ENCODE measurements at places on chromosomes 13 and 19. TPM values are rescaled to one million over a fixed set of nuclear protein-coding genes. Genes with fewer than 3 reads are reported as not detected.

Gene OR7C1
- not detected for total RNA-seq

Gene ASF1B
- total RNA-seq: 33.3 TPM

Gene CDX2
- not detected for total RNA-seq

Gene ZNF560
- total RNA-seq: 0.31 TPM

DNA sequence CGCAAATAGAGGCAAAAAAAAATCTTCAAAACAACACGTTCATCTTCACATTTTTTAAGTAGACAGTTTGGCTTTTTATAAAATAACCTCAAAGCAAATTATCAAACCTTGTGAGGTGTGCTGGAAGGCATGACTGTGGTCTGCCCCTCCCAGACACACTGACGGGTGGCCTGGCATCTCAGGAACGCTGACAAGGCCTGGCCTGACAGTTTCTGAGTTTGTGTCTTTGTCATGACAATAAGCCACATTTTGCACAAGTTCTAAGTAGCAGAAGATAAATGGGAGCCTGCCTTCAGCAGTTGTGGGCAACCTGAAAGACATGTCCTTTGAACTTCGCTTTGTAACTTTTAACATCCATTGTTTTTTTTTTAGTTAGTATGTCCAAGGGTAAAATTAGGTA, 38.5 kb downstream of the SOX21 start:
- peak; percentile 40 for DNase-seq

- peak; percentile 64 for DNase-seq
These were observed 101.3 kb downstream of the ARHGEF7 start for GRCh38 chr13:111216166-111216960.

DNA sequence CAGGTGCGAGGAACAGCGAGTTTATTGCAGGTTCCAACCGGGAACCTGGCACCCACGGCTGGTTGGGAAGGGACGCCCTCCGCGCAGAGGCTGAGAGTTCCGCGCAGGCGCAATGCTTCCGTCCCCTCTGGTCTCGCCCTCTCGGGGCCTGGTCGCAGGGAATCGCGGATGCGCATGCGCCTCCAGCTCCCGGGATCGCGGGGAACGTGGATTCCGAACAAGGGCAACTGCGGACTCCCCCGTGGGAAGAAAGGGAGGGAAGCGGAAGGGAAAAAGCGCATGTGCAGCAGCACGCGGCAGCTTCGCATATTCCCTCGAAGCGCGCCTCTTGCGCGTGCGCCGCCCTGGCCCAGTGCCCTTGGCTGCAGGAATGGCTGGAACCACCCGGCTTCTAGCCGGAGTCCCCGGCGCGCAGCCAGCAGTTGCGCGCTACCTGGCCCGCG, 1.1 kb downstream of the TSSK6 start:
- no peak for DNase-seq

- peak; percentile 84 for DNase-seq
These were observed 9.3 kb upstream of the PEAK3 start for GRCh38 chr19:2291185-2291751.

- peak; percentile 79 for DNase-seq
These were observed 550 bp downstream of the CERS4 start for GRCh38 chr19:8209462-8210378.

- DNase-seq: no peak
These were observed 102.9 kb downstream of the SHISA2 start for GRCh38 chr13:25948910-25949309.

GRCh38 chr19:8147582-8147978, 1.8 kb downstream of the FBN3 start:
- no peak for DNase-seq

DNA sequence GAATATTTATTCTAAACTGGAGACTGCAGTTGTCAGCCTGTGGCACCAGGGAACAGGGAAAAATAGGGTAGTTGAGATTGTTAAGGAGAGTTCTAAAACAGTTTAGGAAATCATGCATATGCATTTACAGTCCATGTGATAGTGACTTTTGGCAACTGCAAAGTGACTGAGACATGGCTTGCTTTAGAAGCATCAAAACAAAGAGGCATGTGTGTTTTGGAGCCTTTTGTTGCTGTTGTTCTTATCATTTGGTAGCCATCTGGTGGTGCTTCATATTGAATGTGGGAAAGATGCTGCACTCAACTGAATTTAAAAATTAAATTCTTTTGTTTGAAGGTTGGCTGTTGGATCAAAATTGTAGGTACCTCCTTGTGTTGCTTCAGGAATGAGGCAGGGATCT, 10.2 kb upstream of the EBPL start:
- DNase-seq: no peak

DNA sequence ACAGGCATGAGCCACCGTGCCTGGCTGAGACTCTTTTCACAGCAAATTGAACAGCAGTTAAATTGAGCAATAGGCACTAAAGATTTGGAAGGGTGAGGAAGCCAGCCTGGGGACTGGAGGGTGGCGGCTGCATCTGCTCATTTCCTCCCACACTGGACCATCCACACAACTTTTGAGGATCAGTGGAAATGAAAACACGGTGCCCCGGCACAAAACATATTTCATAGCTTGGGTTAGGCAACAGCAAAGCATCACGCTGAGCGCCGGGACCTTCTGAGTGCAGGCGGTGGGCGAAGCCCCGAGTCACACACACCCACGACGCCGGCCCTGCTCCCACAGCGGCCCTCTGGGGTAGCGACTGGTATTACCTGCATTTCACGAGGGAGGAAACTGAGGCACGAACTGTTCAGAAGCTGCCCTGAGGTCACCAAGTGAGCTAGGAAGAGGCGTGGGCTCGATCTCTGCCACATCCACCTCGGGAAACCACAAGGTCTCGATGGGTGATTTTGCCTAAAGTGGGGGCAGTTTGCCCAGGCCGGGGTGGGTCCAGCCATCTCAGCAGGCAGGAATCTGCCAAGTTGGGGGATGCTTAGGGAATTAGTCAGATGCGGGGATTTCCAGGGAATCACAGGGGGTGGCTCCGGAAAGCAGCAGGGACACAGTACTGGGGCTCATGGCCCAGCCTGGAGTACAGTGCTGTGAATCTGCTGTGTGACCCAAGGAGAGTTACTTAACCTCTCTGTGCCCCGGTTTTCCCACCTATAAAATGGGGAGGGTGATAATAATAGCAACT, 3.5 kb upstream of the SBNO2 start:
- no peak for DNase-seq

DNA sequence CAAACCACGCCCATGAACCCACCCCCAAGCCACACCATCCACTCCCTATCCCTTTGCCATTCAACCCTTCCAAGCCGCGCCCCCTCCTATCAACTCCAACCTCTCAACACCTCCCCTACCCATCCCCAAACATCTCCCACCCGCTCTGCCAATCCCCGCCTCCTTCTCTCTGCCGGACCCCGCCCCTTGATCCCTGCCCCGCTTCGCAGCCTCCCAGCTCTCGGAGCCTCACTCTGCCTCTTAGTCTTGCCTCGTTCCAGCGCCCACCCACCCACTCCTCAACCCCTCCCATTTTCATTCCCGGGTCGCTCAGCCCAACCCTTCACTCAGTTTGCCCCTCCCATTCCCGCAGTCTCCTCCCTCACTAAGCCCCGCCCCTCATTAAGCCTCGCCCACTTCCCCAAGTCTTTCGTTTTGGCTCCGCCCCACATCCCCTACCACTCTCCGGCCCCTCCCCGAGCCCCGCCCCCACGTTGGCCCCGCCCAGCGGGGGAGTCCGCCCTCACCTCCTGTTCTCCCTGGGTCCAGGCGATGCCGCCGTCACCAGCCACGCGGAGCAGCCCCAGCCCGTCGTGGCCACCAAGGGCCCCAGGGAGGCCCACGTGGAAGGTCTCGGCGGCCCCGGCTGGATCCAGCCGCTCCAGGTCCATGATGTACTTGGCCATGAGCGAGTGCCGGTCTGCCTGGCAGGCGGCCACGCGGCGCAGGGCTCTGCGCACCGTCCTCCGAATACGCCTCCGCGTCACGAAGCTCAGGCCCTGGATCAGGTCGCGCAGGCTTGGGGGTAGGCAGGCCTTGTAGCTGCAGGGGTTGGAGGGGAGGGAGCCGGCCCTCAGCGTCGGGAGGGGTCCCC, 5.7 kb downstream of the JAK3 start:
- peak; percentile 99 for DNase-seq

Data from GM23338 (cell line).